Activated T-cell treated with anti-CD3 and anti-CD28 coated beads for 1 hour (primary cell): ENCODE measurements at places on chromosomes 6 and 20.

DNA sequence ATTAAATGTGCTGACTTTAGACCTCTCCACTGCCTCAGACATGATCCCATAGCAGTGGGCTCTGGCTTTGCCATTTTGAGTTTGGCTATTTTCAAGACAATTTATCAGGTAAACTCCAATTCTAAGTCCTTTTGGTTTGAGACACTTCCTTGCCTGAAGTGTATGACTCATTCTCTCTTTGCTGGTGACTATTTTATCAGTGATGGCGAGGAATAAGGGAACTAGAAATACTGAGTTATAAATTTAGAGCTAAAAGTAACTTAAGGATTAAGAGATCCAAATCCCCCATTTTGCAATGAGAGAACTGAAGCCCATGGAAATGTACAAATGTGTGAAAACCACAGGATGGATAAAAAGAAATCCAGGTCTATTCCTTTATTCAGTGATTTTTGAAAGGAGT, 30.9 kb upstream of the CD83 start:
- DNase-seq, result no peak

GRCh38 chr6:129730477-129731165, 20.6 kb upstream of the ARHGAP18 start:
- DNase-seq, result no peak

DNA sequence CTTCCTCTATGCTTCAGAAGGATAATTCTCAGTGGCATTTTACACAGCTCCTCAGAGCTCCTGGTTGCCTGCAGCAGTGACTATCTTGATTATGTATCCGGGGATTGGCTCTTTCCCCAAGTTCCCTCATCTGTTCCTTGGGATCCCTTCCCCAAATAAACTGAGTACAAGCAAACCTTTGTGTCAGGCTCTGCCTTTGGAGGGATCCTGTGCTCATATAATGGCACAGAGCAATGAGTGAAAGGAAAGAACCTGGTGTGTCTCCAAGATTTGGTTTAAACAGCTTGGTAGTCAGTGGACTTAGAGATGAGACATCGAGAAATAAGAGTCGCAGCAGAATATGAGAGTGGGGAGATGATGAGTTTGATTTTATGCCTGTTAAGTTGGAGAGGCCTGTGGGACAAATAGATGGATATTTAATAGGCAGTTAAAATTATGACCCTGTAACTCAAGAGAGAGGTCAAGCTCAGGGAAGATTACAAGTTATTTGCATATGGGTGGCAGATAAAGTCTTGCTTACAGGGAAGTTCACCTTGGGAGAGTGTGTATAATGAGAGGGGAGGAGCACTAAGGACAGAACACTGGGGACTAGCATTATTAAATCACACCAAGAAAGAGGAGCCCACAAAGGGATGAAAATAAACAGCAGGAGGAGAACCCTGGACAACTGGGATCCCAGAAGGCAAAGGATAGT, 44.1 kb upstream of the GCLC start:
- no peak for DNase-seq

GRCh38 chr20:11457488-11457887, 460.2 kb upstream of the BTBD3 start:
- DNase-seq, result no peak

GRCh38 chr20:56955680-56956079, 310.8 kb downstream of the BMP7 start:
- DNase-seq, result no peak

DNA sequence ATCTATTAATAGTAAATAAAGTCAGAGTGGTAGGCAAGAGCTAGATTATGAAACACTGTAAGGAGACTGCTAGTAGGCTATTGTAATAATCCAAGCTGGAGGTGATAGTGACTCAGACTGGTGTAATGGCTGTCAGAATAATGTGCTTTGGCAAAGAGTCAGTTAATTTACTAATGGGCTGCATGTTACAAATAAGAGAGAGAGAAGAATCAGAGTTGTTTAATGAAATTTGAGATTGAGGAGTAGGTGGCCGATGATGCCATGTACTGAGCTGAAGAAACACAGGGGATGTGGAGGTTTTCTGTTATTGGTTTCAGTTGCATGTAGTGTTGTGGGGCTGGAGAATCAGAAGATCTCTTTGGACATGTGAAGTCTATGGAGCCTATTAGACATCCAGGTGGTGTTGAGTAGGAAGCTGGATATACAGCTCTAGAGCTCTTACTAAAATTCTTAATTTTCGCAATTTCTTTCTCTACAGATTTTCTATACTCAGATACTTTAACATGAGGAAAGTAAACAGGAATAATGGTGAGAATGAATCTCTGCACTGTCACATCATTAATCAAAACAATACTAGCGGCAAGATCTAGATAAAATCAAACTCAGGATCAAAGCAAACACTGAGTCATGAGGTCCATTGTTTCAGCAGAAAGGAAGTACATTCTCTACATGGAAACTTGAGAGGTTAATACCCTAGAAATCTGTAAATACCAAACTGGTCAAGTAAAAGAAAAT, 167.7 kb downstream of the SIM1 start:
- DNase-seq, result no peak

DNA sequence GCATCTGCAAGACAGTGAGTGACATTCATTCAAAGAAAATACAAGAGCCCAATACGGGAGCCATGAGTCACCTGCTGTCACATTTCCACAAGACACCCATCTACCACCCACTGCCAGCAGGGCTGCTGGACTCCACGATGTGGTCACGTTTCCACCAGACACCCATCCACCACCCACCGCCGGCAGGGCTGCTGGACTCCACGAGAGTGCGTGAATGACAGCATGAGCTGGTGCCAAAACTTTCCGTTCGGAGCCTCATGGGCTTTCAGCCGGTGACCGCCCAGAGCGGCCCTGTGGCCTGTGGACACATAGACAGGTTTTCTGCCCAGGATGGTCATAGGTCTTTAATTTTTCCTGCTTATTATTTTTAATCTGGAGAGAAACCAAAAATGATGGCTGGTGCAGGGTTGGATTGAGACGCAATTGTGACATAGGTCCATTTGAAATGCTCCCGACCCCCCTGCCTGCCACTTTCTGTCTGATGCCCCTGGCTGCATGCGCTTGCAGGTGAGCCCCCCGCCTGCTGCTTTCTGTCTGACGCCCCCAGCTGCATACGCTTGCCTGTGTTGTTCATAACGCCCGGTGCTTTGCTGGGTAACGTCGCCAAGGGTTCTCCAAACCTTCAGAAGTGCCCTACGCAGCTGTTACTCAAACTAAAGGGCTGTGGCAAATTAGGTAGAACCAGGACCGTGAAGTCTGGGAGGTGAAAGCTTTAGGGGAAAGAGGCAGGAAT, 59.1 kb upstream of the SMOC2 start:
- no peak for DNase-seq

DNA sequence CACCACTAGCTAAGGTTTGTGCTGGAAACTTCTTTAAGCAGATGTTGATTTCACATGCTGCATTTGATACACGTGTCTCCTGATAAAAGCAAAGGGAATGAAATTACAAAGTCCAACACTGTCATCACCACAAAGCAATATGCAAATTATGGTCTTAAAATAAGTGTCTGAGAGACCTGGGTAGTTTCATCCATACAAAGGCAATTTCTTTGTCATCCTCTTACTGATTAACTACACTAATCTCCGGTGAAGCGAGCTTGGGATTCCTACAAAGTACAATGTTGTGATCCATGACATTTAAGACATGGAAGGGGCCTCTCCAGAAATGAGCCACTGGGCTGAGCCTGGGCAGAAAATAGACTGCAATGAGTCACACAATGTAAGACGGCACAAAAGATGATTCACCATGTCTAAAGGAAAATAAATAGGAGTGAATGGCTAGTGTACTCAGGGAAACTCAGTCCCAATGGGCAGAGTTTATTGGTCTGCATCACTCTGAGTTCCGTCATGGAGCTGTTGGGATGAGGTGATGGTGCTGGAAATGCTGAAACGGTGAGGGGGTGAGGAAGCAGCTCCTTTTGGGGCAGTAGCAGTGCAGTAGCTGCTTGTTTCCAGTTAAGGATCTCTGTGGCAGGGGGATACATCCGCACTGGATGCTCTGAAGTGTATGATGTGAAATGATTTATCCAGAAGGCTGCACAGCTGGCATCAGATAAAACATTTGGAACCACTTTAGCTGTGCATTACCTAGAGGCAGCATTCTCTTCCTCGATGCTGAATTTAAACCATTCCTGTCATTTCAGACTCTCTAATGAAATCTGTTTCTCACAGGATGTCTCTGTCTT, 103.3 kb downstream of the IBTK start:
- DNase-seq, result no peak

GRCh38 chr6:43286980-43287716, 10.9 kb upstream of the SLC22A7 start:
- DNase-seq, result no peak

DNA sequence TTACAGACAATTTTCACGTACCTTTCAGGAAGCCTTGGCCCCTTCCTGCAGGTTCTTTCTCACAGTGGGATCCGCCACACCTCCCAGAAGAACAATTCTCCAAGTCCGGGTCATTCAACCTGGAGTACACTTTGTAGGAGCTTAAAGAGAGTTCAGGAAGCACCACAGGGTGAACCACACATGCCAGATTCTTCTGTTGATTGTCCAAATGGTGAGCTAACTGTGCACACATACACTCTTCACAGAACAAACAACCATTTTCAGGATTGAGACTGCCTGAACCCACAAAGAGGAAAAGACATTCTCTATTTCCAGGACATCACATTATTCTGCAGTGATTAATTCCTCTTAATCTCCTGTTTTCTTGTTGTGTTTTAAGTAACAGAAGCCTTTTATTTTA, 51.0 kb downstream of the SCGN start:
- no peak for DNase-seq

GRCh38 chr6:1494671-1495070, 105.3 kb downstream of the FOXF2 start:
- DNase-seq, result no peak

DNA sequence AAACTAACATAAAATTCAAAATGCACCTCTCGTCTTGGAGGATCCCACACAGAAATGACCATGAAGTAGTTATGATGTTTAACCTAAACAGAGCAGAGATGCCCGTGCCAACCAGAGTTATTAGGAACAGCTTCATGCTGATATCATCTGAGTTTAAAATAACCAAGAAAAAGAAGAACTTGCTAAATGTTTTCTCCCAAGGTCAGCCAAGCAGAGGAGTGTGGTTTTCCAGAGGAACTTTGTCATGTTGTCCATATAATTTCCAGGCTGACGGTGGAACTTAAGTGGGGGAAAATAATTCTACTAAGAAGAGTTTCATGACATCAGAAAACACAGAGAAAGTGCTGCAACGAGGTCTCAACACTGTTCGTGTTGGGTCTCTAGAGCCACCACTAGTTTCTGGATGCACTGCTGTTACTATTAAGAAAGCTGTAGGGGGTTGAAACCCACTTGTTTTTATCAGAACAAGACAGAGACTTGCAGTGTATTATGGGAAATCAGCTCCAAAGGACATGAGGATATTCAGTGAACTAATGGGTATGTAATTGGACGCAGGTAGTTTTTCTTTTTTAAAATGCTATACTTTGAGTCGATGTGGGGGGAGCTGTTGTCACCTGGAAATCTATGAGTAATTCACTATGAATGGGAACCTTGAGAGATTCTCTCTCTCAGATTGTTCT, 5.2 kb downstream of the AGPAT4 start:
- DNase-seq, result no peak

GRCh38 chr20:63471717-63471980, 806 bp downstream of the KCNQ2 start:
- no peak for DNase-seq

DNA sequence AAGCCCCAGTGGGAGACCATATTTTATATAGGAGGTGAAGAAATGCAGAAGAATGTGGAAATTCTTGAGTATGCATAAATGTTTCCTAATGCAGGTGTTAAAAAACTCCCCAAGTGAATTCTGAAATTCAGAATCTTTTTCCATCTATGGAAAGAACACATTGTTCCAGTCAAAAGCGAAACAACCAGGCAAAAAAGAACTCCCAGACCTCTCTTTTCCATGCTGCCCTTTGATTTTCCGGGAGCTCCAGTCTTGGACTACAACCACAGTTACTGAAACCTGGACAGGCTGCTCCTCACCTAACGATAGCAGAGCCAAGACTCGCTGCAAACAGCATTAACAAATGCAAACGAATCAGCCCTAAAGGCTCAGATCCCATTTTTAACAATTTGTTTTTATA, 108.7 kb upstream of the CNKSR3 start:
- no peak for DNase-seq

- DNase-seq, result no peak
Measured at GRCh38 chr6:42403421-42403820, 48.3 kb downstream of the TRERF1 start.

DNA sequence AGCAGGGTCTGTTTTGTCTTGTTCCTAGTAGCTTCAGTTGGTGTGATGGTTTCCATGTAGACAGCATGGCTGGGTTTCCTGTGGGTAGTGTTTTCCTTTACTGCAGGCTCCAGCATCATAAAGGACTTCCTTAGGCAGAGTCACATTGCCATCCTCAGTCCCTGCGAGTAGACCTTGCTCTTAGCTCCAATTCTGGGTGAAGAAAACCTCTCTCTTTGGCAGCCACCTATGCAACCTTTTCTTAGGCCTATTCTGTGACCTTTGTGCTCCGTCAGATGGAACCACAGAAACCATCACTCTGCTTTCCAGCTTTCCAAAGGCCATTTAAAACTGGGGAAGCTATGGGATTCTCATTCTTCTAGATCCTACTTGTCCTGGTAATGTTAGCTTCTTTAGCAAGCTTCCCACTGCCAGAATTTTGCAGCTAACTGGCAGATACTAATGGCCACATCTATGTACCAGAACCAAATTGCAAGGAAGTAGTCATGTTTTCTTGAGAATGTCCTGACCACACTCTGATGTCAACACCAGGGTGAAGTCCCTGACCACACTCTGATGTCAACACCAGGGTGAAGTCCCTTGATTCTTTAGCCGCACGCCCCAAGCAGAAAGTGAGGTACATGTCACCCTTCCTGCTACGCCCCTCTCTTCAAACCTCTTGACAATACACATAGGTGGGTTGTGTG, 646.6 kb upstream of the HS3ST5 start:
- no peak for DNase-seq

DNA sequence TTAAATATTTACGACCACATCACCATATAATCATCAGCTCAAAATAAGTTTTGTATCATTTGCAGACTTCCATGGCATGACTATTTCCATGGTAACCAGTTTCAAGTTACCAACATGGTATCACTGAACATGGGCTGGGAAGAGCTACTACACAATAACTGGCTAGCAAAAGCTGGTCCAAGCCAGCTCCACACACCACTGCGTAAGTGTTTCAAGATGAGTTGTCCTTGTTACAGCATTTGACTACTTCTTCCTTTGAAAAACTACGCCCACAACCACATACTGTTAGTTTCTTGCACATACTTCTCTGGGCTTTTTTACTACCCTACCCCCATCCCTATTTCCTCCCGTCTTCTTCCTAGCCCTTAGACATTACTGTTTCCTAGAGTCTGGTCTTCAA, 8.5 kb downstream of the CD164 start:
- DNase-seq, result no peak
